ENCODE measurements at places on chromosomes 5 and 9. TPM values are rescaled to one million over a fixed set of nuclear protein-coding genes. Genes with fewer than 3 reads are reported as not detected.

GRCh38 chr5:27472871-27473270, 434.5 kb upstream of the CDH9 start:
- DNase-seq = peak; percentile 10

GPX3 gene
- polyA plus RNA-seq = 16.2 TPM

DNA sequence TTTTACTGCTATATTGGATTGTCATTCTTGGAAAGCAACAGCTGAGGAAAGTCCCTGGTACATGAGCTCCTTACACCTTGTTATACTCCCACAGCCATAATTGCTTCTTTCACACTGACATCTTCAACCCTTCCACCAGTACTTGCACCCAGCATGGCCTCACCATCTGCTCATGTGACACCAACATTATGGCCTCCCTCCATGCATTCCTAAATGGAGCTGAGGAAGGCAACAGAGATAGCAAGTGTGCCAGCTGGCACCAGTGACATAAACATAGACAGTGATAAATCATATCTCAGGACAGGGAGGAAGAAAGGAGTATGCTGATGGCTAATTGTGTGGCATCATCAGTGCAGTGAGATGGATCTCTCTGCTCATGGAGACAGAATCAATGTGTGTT, 119.5 kb downstream of the BAAT start:
- DNase-seq = no peak

DNA sequence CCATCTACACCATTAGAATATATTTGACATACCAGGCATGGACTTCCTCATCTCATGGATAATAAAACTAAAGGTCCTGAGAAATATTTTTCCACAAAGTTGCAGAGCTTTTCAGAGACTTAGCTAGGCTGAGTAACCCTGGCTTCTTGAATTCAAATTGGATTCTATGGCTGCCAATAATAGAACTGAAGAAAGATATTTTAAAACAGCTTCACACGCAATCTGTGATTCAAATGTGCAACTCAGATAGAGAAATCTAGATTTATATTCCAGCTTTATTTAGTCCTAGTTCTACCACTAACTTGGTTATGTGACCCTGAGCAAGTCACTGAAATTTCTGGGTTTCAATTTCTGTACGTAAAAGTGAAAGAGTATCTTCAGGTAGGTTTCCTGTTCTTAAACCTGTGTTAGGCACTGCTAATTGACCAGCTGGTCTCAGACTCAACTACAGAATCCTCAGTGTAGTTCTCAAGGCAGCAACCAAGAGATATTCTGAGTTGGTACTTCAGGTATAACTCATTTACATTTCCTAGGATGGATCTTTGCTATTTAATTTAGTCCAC, 235.3 kb downstream of the GABRB2 start:
- no peak for DNase-seq

DNA sequence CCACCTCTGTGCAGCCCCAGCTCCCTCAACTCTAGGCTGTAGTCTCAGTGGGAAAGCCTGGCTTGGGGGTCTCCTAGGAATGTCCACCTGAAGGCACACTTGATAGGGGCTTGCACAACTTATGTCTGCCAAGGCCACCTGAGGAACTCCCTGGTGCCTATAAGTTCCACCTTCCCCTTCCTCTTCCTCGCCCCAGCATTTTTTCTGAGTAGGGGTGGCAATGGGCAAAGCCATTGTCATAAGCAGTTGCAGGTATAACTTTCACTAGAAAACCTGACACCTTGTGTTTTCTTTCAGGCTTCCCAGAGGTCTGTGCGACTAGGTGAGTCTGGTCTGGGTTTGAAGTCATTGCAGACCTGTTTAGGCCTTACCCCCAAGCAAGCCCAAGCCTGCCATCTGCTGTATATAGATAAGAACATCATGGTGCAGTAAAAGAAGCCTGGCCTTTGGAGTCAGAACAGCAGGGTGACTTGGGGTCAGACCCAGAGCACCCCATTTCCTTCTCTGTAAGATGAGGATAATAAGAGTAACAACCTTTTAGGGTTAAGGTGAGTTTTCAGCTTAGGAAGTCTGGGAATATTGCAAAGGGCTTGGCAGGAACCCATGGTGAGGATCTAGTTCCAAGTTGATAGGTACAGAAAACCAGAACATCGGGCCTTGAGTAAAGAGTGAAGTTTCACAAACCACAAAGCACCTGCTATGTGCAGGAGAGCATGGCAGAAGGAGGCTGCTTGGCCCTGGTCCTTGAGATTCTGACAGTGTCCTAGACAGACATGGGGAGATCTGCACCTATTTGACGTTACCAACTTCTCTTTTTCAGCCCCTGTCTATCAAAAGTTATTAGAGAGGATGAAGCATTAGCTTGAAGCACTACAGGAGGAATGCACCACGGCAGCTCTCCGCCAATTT, 33.8 kb downstream of the TGFBI start:
- no peak for DNase-seq

DNA sequence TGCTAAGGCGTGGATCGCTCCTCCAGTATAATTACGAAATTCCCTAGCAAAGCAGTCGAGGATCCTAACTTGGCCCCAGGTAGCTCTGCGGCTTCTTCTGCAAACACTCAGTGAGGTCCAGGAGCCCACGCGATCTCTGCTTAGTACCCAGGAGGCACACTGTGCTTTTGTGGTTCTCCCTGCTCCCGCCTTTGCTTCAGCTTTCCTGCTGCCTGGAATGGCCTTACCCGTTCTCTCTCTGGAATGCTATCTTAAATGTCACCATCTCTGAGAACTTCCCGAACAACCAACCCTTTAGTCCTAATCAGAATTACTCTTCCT, 639 bp downstream of the INVS start:
- DNase-seq = no peak

CCDC69 gene
- 2.1 TPM for polyA plus RNA-seq
